Hematopoietic multipotent progenitor cell treated with erythropoietin and hydrocortisone succinate and interleukin-3 and kit ligand, for 17 days (in vitro differentiated cells): ENCODE measurements at places on chromosomes 4 and X.

- DNase-seq = no peak
Observed at GRCh38 chrX:145687146-145687545, 130.5 kb upstream of the SLITRK2 start.

GRCh38 chrX:115579327-115579726, 18.4 kb downstream of the PLS3 start:
- DNase-seq = no peak

DNA sequence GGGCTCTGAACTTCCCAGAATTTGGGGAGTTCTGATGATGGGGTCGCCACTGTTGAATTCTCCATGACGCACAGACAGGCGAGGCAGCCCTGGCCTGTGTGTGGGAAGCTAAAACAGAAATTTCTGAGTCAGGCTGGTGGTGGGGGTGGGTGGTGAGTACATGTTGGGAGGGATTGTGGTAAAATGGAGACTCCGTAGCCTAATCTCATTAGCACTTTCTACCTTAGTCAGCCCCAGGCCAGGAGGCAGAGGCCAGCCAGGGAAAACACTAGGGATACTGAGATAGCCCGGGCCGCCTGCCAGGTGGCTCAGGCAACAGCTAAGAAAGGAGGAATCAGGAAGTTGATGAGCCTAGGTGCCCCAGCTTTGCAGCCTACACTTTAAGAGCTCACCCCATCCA, 39.3 kb upstream of the NHSL2 start:
- no peak for DNase-seq

GRCh38 chr4:187665086-187665485, 330.5 kb upstream of the ZFP42 start:
- DNase-seq = no peak

- no peak for DNase-seq
Observed at GRCh38 chrX:78725287-78725686, 22.2 kb upstream of the LPAR4 start.

DNA sequence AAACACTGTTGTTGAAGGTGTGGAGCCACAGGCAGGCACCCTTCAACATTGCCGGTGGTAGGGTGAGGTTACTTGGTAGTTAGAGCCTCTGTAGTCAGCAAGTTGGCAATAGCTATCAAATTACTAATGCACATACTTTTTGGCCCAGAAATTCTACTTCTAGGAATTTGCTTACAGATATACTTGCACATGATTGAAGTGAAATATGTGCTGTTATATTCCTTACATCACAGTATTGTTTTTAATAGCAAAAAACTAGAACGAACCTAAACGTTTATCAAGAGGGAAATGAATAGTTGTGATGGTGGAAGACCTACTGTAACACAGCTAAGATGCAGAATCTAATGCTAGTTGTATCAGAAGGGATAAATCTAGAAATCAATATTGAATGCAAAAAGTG, 7.7 kb upstream of the PJA1 start:
- DNase-seq = no peak

DNA sequence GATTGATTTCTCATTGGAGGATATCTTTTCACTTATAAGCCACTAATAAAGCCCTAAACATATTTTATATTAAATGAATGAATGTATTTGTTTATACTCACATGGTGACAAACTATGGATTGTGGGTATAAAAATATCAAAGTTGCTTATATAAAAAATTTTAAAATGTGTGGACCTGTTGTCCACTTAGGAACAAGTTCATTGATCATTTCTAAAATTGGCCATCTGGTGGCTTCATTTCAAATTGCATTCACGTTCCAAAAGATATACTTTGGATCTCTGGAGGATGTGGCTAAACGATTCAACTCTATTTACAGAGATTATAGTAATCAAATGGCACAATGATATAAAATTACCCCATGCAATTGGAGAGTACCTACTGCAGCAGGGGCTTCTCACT, 32.5 kb downstream of the FSTL5 start:
- DNase-seq = no peak
